Motor neuron (in vitro differentiated cells): ENCODE measurements at places on chromosomes 4 and X.

DNA sequence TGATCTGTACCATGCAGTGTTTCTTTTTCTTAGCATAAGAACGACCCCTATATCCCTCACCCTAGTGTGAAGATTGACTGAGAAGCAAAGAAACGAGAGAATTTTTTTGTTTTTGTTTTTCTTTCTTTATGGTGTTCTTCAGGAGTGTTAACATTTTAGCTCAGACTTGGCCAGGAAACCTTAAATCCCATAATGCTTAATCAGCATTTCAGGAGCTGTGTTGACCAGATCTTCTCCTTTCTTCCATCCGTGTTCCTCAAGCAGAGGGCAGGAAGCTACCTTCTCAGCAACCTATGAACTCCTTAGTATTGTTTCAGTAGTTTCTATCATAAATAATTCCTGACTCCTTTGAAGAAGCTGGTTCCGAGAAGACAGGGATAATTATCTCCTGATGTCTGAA is 1501.5 kb downstream of the STIM2 start:
- no peak for ATAC-seq

DNA sequence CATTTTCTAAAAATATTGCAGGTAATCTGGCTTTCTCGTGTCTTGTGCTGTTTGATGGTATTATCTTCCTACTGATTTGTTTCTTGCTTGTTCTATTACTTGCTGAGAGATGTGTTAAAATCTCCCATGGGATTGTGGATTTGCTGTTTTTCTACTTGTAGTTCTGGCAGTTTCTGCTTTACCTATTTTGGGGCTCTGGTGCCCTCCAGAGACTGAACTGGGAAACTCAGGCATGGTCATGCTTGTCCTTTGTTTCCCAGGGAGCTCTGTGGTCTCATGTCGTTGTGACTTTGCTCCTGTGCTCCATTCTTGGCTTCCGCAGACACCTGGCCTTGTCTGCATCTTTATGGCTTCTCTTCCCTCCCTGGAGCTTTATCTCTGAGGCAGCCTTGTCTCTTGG is 39.5 kb downstream of the NSD2 start:
- ATAC-seq: peak; percentile 71

- ATAC-seq: no peak
Observed at GRCh38 chr4:162847945-162848549, 318.6 kb downstream of the NAF1 start.

GRCh38 chr4:20217521-20217920 is 34.2 kb upstream of the SLIT2 start:
- ATAC-seq: no peak

DNA sequence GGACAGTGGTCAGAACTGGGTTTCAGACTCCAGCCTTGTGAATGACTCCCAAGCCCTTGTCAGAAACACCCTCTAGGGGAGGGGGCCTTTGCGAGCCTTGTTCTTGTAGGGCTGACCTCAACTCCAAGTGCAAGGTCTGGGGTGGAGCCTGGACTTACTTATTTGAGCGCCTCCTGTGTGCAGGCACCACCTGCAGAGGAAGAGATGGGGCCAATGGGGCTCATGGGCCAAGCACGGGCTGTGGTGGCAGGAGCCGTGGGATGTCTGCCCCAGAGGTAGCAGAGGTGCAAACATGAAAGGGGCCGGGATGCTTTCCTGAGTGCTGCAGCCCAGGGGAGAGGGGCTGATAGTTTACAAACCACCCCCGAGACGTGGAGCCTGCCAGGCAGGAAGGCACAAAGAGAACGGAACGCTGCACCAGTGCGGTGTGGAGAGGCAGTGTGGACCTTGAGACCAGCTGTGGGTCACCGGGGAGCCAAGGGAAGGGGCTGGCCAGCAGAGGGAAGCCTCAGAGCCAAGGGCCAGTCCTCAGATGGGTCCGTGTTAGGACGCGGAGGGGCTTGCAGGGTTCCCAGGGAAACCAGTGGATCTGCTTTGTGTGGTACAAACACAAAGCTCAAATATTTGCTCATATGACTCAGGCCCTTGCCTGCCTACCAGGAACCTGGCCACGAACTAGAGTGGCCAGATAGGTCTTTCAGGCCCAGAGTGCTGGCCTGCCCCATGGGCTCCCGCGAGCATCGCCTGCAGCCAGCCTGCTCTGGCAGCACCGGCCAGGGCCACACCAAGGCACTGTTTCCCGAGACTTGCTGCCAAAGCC is 8.7 kb upstream of the TADA2B start:
- peak; percentile 55 for ATAC-seq

DNA sequence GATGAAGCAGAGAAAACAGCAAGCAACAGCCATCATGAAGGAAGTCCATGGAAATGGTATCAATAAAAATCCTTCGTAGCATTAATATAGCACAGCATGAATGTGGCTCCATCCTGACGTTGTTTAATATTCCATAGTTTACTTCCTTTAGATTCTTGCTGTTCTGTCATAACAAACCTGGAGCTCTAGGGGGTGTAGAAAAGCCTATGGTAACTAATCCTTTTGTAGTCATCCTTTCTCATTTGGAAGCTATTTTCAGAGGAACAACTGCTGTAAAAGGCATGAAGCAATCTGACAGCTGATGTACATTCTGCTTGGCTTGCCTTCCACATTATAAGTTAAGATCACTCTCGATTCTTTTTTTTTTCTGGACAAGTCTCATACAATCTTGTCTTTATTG is 914 bp downstream of the MYOZ2 start:
- no peak for ATAC-seq

- ATAC-seq: no peak
Observed at GRCh38 chr4:83151651-83152050, 37.1 kb upstream of the PLAC8 start.

DNA sequence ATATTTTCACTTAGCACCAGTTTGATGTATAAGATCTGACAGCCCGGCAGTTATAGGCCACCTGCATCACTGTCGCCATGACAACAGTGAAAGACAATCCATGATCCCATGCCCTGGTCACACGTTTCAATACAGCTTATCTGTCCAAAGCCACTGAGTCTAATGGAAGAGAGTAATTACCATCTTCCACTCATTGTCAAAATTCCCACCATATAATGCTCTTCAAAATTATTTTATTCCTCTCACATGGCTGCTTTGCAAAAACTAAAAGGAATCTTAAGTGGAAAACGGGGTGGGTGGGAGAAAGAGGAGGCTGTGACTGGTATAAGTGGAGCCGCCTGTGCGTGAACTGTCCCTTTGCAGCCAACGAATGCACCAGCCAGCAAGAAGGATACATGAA is 44.2 kb downstream of the MAML3 start:
- peak; percentile 95 for ATAC-seq

- ATAC-seq: peak; percentile 44
Observed at GRCh38 chr4:16969696-16970135, 71.3 kb upstream of the LDB2 start.

- ATAC-seq: no peak
Observed at GRCh38 chr4:127555106-127555505, 77.7 kb upstream of the INTU start.

- no peak for ATAC-seq
Observed at GRCh38 chr4:79334783-79335182, 8.9 kb upstream of the NAA11 start.
